ENCODE measurements at places on chromosomes 5 and 9.

DNA sequence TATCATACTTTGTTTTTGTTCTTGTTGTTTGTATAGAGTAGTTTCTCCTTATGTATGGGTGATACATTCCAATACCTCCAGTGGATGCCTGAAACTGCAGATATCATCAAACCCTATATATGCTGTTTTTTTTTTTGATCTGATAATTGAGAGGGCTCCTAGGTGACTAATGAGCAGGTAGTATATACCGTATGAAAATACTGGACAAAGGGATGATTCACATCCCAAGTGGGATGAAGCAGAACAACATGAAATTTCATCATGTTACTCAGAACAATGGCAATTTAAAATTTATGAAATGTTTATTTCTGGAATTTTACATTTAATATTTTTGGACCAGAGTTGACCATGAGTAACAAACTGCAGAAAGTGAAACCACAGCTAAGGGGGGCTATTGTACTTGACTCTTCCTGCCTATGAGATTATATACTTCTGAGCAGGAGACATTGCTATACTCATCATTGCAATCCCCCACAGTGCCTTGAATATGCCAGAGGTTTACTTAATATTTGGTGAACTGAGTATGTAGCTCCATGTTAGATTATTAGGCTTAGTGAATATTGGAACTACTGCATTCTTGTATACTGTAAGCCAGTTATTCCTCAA, 258.7 kb upstream of the FBXL7 start:
- DNase-seq, result peak; percentile 61

DNA sequence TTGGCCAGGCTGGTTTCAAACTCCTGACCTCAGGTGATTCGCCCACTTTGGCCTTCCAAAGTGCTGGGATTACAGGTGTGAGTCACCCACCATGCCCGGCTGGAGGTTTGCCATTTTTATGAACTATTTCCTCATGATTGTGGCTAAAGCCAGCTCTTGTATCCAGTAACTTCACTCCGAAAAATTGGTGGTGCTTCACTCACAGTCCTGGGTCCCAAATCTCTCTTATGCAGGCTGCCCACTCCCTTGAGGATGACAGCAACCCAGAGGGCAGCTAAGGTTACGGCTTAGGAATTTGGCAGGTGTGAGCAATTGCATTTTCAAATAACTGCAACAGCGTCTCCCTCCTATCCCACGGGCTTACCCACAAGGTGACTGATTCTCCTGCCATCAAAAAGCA, 23.4 kb upstream of the FUBP3 start:
- DNase-seq, result peak; percentile 77

- no peak for DNase-seq
Observed at GRCh38 chr5:61766141-61766540, 434.1 kb downstream of the ZSWIM6 start.

GRCh38 chr9:85528142-85528541, 213.6 kb downstream of the AGTPBP1 start:
- no peak for DNase-seq

DNA sequence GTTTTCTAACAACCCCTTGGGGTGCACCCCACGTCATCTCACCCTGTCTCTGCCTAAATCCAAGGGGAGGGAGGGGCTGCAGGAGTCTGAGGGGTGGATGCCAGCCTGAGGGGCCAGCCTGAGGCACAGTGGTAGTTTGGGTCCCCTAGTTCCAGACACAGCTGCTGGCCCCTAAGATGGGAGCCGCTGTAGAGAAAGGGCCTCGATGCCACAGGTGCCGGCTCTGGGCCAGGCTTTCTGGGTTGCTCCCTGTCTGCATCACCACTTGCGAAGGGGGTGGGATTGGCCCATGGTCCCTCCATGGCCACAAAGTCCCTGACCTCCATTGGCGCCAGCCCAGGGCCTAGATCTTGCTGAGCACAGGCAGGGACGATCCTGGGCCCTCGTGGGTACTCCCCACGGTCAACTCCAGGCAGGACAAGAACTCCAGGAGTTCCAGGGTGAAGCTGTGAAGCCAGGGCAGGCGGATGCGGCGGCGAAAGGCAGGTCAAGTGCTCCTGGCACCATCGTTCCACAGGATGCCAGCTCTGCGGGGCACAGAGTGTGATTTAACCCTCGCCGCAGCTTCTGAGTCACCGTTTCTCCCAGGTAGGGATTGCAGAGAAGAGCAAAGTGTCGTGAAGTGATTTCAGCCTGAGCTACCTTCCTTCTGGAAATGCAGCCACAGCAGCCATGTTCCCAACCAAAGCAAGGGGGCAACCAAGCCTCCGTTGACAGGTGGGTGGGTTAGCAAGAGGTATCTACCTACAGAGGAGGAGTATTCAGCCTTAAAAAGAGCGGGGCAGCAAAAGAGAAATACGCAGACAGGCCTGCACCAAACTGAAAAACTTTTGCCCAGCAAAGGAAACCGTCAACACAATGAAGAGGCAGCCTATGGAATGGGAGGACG, 41.6 kb upstream of the EXOC3 start:
- no peak for DNase-seq
